ENCODE measurements at places on chromosomes 3 and 15.
A peak's percentile ranks its signal among the peaks of the same experiment; 100 is the strongest.

GRCh38 chr3:138031536-138031935 lies 21.6 kb downstream of the CLDN18 start:
- DNase-seq, result no peak

DNA sequence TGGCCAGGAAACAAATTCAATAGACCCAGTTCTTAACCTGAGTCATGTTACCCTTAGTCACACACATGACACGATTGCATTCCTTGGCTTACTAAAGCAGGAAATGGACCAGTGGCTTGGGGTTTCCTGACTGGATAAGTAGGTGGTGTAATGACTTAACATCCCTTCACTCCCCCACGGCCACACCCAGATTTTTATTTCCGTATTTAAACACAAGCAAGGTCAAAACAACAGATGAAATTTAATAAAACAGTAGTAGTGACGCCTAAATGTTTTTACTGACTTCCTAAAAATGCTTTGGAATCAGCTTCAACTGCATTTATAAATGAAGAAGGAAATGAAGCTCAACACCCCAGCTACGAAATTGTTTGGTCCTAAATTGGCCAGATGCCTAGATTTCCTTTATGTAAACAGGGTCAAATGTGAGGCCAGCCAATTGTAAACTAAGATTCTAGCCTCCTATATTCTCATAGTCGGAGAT lies 324.3 kb downstream of the CHST2 start:
- DNase-seq, result no peak

GRCh38 chr15:86759800-86760523 lies 680.3 kb downstream of the AGBL1 start:
- no peak for DNase-seq

GRCh38 chr15:41241221-41241964 lies 10.3 kb downstream of the CHP1 start:
- peak; percentile 78 for DNase-seq

DNA sequence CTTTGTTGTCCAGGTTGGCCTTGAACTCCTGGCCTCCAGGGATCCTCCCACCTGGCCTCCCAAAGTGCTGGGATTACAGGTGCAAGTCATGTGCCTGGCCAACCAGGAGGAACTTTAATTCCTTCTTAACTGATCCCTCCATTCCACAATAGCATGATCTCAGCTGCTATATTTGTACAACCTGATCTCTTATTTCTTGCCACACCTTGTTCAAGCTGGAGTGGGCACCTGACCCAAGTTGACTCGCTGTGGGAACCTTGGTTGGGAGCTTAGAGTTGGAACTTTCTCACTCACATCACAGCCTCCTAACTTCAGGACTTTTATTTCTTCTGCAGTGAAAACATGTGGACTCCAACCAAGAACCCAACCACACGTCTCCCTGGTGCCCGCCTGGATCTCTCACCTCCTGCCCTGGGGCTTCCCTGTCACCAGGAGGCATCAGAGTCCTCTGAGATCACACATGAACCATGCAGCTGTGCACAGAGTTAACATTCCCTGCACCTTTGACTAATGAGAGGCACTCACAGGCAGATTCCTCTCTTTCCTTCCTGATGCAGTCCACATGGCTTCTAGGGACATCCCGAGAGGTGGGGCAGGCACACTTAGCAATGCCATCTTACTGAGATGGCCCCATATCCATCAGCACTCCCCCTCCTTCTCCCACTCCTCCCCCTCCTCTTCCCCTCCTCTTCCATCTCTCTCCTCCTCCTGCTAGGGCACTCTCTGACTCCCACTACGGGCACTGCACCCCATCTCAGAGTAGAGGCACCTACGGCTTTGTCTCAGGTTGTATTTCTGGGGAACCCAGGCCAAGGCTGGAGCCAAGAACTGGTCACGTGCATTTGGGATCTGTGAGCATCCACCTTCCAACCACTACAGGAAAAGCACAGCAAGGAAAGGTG lies 9.7 kb upstream of the CYFIP1 start:
- no peak for DNase-seq

DNA sequence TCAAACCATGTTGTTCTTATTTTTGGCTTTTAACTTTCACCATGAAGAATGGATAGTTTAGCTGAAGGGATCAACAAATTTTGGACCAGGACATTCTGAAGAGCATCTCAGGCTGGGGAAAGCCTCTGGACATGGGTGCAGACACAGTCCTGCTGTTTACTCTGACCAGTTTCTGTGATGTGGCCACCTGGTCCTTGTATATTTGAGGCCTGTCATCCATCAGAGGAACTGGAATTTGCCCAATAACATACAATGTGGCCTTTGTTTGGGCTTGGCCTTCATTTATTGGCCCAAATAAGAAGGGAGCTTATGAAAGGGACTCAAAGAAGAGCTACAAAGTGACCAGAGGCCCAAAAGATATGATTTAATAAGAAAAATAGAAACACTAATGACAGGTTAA lies 127.9 kb downstream of the MYRIP start:
- no peak for DNase-seq

DNA sequence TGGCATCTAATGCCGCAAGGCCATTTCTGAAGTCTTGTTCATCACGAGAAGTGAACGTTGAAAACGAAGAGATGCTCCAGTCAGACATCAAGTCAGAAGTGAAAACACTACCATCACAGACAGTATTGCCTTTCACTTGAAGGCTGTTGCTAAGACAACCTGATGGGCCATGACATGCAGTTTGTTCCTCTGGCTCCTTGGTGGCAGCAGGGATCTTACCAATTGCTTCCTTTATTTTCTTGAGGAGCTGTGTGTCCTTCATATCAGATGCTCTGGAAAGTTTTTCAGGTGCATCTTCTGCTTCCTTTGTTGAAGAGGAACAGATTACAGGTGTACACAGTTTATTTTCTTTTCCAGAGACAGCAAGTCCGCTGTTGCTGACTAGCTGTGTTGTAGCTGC lies 30.7 kb upstream of the MYLK start:
- DNase-seq, result no peak

GRCh38 chr3:85304360-85304964 lies 345.7 kb downstream of the CADM2 start:
- DNase-seq, result peak; percentile 3

GRCh38 chr15:90694987-90695386 lies 22.2 kb upstream of the BLM start:
- no peak for DNase-seq

DNA sequence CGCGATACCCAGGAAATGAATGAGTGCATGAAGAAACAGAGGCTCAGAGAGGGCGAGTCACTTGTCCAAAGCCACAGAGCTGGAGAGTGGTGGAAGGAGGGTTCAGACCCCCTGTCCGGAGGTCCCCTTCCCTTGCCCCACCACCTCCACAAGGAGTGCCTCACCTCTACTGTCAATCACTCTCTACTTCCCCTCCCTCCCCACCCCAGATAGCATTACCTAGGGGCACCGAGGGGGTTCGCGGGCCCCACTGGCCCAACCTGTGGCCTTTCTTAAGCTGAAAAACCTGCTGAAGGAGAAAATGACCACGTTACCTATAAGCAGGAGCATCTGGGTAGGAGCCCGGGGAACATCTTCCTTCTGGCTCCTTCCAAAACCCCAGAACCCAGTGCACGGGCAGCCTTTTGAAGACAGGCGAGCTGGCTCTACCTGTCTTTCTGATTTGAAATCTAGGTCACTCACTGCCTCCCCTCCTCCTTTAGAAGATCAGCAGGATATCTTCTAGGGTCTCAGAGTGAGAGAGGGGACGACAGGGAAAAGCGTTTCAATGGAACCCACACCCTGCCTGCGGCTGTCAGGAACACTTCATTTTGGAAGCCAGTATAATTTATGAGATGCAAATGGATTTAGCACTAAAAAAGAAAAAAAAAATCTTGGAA lies 89.9 kb upstream of the MEF2A start:
- DNase-seq, result no peak

- no peak for DNase-seq
These were observed 1033.9 kb upstream of the NR2F2 start for GRCh38 chr15:95296643-95297042.

- DNase-seq, result no peak
These were observed 590.5 kb upstream of the NAALADL2 start for GRCh38 chr3:174268586-174268985.

GRCh38 chr3:38988955-38989354 lies 62.8 kb downstream of the SCN11A start:
- DNase-seq, result no peak

GRCh38 chr3:124202754-124203153 lies 210.8 kb upstream of the ROPN1 start:
- DNase-seq, result peak; percentile 41

DNA sequence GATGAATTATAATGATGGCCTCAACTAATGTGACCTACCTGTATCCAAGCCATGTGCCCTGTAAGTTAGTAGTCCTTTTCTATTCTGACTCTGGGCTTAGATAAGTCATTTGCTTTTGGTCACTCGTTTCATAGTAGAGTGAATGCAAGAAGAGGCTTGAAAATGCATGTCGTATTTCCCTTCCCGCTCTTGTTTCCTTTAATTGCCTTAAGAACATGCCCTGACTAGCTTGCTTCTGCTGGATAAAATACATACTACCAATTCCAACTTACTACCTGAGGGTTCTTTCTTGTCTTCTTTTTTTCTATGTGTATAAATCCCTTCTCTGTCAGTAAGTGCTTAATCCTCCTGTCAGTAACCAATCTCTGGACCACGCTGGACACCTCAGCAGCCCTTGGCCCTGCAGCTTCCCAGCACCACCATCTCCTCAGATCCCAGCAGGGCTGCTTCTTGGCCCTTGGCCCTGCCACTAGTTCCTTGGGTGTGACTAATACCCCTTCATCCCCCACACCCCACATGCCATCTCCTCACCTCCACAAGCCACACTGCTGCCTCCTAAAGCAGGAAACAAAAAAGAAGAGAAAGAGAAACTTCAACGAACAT lies 771.7 kb downstream of the IGSF11 start:
- DNase-seq, result no peak

- no peak for DNase-seq
These were observed 52.4 kb upstream of the RGMA start for GRCh38 chr15:93141371-93141794.

GRCh38 chr3:68363796-68364195 lies 568.6 kb downstream of the TAFA4 start:
- no peak for DNase-seq

GRCh38 chr3:132660052-132660810 lies at the start of gene UBA5:
Gene UBA5, plus strand, starts transcription at chr3:132660329. Its CDS starts 209 bp downstream, at chr3:132660538.
- peak; percentile 81 for DNase-seq

- DNase-seq, result no peak
These were observed 94.5 kb downstream of the ABI3BP start for GRCh38 chr3:100898681-100899080.

DNA sequence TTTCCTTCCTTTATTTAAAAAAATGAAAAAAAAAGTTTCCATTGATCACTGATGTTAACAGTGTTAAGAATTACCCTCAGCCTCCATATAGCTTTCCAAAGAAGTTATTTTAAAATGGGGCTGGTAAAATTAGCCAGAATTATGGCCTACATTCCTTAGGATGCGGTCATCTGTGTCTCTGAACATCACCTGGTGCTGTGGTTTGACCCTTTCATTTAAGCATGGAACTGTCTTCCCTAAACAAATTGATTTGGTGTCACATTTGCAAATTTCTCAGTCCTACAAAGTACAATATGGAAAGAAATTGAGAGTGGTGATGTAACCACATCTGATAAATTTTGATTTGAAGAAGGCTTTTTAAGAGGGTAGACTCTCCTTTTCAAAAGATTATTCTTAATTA lies 40.3 kb upstream of the ZPLD1 start:
- no peak for DNase-seq

GRCh38 chr3:128573707-128574162 lies 76.9 kb downstream of the RPN1 start:
- DNase-seq, result peak; percentile 56
